CD4-positive, alpha-beta T cell treated with Interleukin-15 for 4 hours (primary cell): ENCODE measurements at places on chromosomes 4 and X.

DNA sequence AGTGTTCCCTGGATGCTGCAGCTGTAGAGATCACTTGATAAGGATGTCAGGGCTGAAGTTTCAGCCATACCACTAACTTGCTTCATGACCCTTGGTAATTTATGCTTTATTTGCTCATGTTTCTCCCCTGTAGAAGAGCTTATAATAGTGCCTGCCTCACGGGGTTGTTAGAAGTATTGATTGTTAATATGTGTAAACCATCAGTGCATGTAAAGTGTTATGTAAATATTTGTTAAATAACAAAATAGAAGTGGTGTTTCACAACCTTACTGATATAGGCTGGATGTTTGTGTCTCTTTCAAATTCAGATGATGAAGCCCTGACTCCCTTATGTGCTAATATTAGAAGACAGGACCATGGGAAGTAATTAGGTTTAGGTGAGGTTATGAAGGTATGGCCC is 1.5 kb upstream of the CXCL2 start:
- no peak for DNase-seq

- no peak for DNase-seq
These were observed 5.2 kb downstream of the F11 start for GRCh38 chr4:186271081-186271678.

- no peak for DNase-seq
These were observed 23.9 kb downstream of the APOO start for GRCh38 chrX:23883737-23884354.

GRCh38 chr4:8913858-8914460 is 42.3 kb upstream of the HMX1 start:
- no peak for DNase-seq

- DNase-seq: no peak
These were observed 154.9 kb upstream of the NUDT6 start for GRCh38 chr4:123077330-123077729.

- no peak for DNase-seq
These were observed 135.8 kb downstream of the TET2 start for GRCh38 chr4:105282489-105282888.

DNA sequence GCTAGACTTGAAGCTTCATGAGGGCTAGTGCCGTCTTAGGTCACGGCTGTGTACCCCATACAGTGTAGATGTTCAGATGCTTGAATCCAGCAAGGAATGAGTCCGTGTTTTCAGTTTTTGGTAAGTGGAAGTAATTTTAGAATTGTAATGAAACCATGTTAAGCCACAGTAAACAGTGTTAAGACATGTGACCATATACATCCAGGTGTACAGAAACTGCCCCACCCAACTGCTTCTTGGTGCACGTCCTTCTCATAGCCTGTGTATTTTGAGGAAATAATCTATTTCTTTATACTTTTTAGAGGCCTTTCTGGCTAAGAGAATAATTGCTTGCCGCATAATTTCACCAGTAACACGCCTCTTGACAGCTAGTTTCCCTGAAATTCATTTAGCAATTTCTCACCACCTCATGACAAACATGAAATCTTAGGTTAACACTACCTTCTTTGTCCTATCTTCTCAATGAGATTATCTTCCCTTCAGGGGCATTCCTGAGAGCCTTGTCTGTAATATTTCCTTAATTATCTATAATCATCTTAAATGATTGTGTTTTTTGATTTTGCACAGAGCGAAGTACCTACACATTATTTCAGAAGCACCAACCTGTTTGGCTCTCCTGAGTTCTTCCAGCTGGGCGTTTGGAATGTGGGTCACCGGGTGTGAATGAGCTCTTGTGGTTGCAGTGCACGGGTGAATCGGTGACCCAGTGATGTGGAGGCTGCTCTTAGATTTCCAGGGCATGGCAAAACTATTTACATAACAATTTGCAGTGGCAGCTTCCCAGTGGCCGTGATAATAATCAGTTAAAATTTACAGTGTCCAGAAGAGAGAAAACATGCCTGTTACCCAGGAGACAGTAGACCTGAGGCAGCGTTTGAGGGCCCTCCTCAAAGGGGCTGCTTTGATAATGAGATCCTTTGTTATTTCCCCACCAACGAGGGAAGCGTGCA is 50.2 kb upstream of the TADA2B start:
- no peak for DNase-seq

- DNase-seq: no peak
These were observed 3.3 kb downstream of the RADX start for GRCh38 chrX:106615041-106615440.

DNA sequence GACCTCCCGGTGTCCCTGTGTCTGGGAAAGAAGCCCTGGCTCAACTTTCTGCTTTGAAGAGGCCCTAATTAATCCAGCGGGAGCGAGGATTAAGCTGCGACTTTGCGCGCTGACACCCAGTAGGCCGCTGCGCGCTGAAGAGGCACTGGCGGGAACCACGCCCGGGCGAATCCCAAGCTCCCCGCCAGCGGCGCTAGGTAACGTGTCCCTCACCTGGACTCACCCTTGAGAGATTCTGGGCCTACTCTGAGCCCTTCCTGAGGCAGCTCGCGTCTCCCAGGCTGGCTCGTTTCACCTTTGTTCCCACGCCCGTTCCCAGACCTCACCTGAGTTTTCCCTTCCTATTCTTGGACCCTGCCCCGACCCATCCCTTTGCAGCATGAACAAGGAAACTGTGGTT is 616 bp upstream of the KLHL34 start:
- no peak for DNase-seq

DNA sequence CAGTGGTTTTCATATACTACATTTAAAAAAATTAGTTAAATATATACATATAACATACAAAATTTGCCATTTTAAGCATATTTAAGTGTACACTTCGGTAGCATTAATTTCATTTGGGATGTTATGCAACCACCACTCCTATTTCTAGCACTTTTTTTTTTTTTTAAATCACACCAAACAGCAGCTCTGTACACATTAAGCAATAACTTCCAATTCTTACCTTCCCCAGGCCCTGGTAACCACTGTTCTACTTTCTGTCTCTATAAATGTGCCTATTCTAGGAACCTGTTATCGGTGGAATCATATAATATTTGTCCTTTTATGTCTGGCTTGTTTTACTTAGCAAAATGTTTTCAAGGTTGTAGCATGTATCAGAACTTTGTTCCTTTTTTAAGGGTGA is 39.1 kb downstream of the TMEM164 start:
- DNase-seq: no peak

DNA sequence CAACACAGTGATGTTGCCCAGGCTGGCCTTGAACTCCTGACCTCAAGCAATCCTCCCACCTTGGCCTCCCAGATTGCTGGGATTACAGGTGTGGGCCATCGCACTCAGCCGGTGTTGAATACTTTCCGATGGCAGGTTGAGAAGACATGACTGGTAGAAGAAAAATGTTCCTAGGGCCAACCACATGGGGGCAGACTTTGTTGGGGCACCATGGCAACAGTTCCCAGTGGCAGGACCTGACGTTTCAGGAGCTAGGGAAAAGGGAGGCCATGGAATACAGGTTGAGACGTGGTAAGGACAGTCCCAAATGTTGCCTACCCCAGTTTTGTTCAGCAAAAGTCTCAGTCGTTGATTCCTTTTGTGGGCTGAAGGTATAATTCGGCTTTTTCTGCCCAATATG is 134.6 kb downstream of the ASMT start:
- no peak for DNase-seq

GRCh38 chr4:145557720-145558119 is 61.5 kb upstream of the MMAA start:
- peak; percentile 33 for DNase-seq

- DNase-seq: no peak
These were observed 70.9 kb downstream of the CYTL1 start for GRCh38 chr4:4948370-4948769.

DNA sequence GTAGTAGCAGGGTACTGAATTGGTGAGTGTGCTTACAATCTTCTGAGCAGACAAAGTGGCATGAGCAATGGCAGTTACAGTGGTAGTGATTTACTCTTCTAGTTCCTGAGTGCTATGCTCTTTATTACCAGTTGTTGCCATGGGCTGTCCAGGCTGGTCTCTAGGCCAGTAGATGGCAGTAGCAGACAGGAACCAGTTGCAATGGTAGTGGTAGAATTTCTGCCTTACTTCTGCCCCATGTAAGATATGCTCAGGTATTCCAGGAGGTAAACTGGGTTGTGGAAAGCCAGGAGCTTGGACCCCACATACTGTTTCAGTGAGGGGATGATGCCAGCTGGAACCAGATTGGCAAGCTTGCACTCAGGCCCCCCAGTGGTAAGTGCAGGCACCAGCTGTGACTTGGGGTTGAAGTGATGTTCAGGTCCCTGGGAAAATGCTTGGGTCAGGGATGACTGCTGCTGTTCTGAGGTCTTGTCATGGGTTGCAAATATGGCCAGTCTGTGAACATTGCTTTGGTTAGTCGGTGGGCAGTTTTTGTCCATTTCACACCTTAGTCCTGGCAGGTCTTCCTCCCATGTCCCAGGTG is 63.0 kb upstream of the ZXDB start:
- DNase-seq: peak; percentile 0

DNA sequence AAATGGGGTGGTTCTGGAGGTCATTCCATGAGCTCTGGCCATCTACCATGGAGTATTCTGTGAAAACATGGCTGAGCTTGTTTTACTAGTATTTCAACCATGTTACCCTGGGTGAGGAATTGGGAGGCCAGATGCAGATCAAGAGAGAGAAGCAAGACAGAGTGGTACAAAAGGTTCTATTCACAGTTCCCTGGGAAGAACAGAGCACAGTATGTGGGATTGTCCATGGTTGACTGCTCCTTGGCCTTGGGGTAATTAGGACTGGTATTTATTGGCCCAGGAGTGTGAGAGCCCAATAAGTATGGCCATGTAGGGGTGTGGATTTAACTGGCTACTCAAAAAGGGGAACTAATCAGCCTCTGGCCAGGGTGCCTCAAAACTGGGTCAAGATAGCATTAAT is 239.7 kb upstream of the GATB start:
- no peak for DNase-seq

- no peak for DNase-seq
These were observed 122.5 kb upstream of the LNX1 start for GRCh38 chr4:53713767-53714166.

- no peak for DNase-seq
These were observed 45.6 kb downstream of the FHL1 start for GRCh38 chrX:136192839-136193414.

DNA sequence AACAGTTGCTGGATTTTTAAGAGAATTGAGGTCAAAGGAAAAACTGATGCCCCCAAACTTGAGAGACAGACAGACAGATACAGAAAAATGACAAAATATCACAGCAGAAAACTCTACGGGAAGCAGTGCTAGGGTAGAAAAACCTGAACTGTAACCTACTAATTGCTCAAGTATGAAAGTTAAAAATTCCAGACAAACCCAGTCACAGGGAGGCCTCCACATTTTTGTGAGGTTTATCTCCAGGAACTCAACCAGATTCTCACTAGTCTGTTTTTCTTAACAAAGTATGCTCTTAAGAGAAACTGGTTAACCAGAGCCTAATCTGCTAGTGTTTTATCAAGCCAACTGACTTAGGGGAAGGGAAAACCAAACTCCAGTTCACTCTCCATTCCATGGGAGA is 19.9 kb upstream of the PPP3CA start:
- DNase-seq: no peak

- no peak for DNase-seq
These were observed 119.3 kb downstream of the AFF1 start for GRCh38 chr4:87053802-87054767.

- DNase-seq: no peak
These were observed 30.5 kb downstream of the AFF1 start for GRCh38 chr4:86965019-86965976.

- DNase-seq: no peak
These were observed 27.7 kb downstream of the DMP1 start for GRCh38 chr4:87677731-87678130.

- DNase-seq: no peak
These were observed 174.4 kb upstream of the SPIN4 start for GRCh38 chrX:63525491-63525890.
